Psoas muscle (tissue), 8 donors: ENCODE measurements at places on chromosomes 11 and 22. TPM values are rescaled to one million over a fixed set of nuclear protein-coding genes. Genes with fewer than 3 reads are reported as not detected.

GRCh38 chr11:128914216-128915148 lies 23.3 kb downstream of the KCNJ5 start:
- no peaks in the 10 kb centered on the region for H3K36me3 ChIP-seq
- DNase-seq = no peak
- H3K4me3 ChIP-seq = no peak overlapping the region
- H3K4me1 ChIP-seq = no peaks in the 10 kb centered on the region
- peaks cover 12% of the 10 kb centered on the region for H3K27me3 ChIP-seq

- H3K4me1 ChIP-seq = peaks cover 6% of the 10 kb centered on the region
- no peak overlapping the region for H3K27ac ChIP-seq
- no peaks in the 10 kb centered on the region for H3K36me3 ChIP-seq
- DNase-seq = no peak
Measured at GRCh38 chr22:41050883-41051282, 41.5 kb upstream of the EP300 start.

GRCh38 chr11:18698341-18699268 lies at the start of gene TMEM86A:
TSS of gene TMEM86A (plus strand) at chr11:18698779. CDS start at chr11:18698887, 108 bp downstream.
- H3K27me3 ChIP-seq = no peaks in the 10 kb centered on the region
- DNase-seq = peak; percentile 96
- peak within 1 kb of the TSS; percentile 79 for H3K27ac ChIP-seq

GRCh38 chr22:24833881-24834495 lies 28.0 kb downstream of the SGSM1 start:
- H3K27me3 ChIP-seq = peaks cover 2% of the 10 kb centered on the region
- no peaks in the 10 kb centered on the region for H3K4me1 ChIP-seq
- H3K4me3 ChIP-seq = no peak overlapping the region
- no peak overlapping the region for H3K27ac ChIP-seq
- no peak for DNase-seq

- no peak for DNase-seq
- H3K36me3 ChIP-seq = no peaks in the 10 kb centered on the region
- H3K4me3 ChIP-seq = no peak overlapping the region
- H3K4me1 ChIP-seq = peaks cover 52% of the 10 kb centered on the region
- H3K27me3 ChIP-seq = no peaks in the 10 kb centered on the region
- H3K27ac ChIP-seq = peak overlapping the region; percentile 3
Measured at GRCh38 chr22:21855676-21856075, 11.8 kb downstream of the MAPK1 start.

GRCh38 chr22:32469799-32470212 lies 4.8 kb upstream of the FBXO7 start:
- no peaks in the 10 kb centered on the region for H3K27me3 ChIP-seq
- H3K4me1 ChIP-seq = peaks cover 7% of the 10 kb centered on the region
- DNase-seq = no peak
- H3K27ac ChIP-seq = no peak overlapping the region

DNA sequence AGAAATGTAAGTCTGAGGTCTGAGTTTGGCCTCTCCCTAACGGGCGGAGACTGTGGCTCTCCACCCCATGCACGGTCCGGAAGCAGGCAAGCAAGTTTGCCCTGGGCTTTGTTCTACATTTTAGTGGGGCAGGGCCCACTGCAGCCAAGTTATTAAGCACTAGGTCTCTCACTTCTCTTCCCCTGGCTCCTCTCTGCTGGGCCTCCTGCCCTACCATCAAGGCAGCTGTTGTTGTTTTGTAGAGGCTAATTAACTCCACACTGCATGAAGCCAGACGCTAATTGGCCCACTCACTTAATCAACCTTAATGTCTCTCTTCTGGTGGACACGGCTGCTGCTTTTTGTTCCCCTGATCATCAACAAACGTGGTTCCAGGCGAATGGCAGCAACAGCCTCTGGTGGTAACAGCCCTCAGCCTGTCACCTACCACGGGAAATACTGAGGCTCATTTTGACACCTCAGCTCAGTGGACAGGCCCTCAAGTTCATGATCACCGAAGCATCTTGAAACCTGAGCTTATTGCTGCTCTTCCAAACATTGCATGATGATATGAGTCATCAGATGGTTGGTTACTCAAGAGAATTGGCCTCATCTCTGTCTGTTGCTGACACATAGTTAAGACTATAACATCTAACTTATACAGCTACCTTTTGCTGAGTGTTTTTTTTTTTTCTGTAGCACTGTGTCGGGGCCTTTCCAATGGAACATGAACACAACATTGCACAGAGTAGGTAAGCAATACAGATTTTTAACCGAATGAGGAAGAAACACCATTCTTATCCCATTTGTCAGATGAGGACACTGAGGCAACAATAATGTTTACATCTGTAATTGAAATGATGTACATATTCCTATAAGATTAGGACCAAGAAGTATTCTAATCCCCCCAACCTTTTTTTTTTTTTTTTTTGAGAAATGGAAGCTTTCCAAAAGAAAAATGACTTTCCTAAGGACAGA lies 20.8 kb upstream of the LMO2 start:
- no peak for DNase-seq
- no peak overlapping the region for H3K4me3 ChIP-seq
- H3K27ac ChIP-seq = peak overlapping the region; percentile 66
- no peaks in the 10 kb centered on the region for H3K36me3 ChIP-seq

DNA sequence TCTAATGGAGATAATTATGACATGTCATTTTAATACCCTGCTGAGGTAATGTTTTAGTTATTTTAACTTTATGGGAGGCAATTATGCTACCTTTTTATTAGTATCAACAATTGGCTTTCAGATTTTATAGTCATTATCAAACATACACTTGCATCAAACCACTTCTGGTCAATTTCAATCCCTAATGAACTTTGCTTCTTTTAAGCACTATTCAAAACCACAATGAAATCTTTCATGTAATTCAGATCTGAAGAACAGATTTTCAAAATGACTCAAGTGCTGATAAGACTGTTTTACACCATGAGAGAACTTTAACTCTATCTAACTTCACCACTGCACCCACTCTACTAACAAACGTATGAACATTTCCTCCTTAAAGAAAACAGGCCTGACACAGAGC lies 25.9 kb upstream of the CCDC34 start:
- no peak overlapping the region for H3K27ac ChIP-seq
- H3K4me3 ChIP-seq = no peak overlapping the region
- no peaks in the 10 kb centered on the region for H3K27me3 ChIP-seq
- DNase-seq = no peak
- peaks cover 11% of the 10 kb centered on the region for H3K36me3 ChIP-seq

DNA sequence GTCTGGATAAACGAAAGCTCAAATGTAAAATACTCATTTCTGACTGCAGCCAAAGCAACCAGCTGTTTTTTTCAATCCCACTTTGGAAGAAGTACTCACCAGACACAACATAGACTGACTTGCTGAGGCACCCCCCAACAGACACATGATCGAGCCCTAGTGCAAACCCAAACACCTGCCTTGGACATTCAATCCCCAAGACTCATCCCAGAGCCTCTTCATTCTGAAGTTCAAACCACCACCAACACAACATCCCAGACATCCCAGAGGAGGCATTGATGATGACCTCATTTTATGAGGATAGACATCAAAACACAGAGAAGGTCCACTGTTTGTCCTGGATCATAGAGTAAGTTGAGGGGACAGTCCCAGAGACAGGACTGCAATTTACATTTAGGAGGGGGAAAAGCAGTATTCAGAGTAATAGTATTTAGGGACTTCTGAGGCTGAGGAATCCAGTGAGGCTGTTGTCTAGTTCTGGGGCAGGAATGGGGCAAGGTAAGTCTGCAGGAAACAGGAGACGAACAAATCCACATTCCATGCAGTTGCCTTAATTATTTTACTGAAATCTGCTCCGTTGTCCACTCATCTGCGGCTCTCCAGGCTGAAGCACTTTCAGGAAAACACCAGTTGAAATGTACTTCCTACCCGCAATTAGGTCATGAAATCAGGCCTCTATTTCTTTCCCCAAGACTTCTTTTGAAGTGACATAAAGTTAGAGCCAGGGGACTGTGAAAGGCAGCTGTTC lies 54.8 kb downstream of the CLPB start:
- H3K36me3 ChIP-seq = no peaks in the 10 kb centered on the region
- H3K27ac ChIP-seq = peak overlapping the region; percentile 67
- no peak for DNase-seq
- H3K27me3 ChIP-seq = no peaks in the 10 kb centered on the region
- no peak overlapping the region for H3K4me3 ChIP-seq

DNA sequence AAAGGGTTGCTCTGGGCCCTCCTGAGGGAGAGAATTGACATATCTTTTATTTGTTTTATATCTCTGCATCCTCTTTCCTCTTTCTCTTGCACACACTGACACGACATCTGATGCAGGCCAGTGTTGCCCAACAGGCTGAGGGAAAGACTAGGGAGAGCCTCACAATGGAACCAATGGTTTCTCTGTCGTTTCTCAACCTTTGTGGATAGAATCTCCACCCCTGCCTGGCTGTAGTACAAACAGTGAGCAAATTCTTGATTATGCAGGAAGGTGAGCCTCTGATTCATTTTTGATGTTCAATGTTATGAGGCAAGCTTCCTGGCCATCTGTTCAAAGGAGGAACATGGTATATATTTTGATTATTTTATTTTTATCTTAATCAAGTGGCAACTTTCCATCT lies 49.8 kb upstream of the PLET1 start:
- no peaks in the 10 kb centered on the region for H3K27me3 ChIP-seq
- no peak overlapping the region for H3K4me3 ChIP-seq
- H3K4me1 ChIP-seq = no peaks in the 10 kb centered on the region
- H3K27ac ChIP-seq = no peak overlapping the region
- H3K36me3 ChIP-seq = no peaks in the 10 kb centered on the region

APOL1 gene
- 13.9 TPM for total RNA-seq

OR4A16 gene
- total RNA-seq = not detected

CRACR2B gene
- total RNA-seq = 8.9 TPM
